ENCODE measurements at places on chromosomes 5 and 9.

- DNase-seq, result no peak
Measured at GRCh38 chr5:16995372-16995771, 59.3 kb upstream of the MYO10 start.

- DNase-seq, result no peak
Measured at GRCh38 chr9:34715639-34716215, 5.8 kb upstream of the CCL21 start.

DNA sequence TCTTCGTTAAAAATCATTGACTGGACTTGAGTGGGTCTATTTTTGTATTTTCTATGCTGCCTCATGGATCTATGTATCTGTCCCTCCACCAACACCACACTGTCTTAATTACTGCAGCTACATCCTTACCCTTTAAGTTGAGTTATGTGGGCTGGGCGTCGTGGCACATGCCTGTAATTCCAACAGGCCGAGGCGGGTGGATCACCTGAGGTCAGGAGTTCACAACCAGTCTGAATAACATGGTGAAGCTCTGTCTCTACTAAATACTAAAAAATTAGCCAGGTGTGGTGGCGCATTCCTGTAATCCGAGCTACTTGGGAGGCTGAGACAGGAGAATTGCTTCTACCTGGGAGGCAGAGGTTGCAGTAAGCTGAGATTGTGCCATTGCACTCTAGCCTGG lies 48.2 kb downstream of the XRCC4 start:
- DNase-seq, result no peak

- no peak for DNase-seq
Measured at GRCh38 chr5:153953411-153953810, 85.3 kb downstream of the FAM114A2 start.

DNA sequence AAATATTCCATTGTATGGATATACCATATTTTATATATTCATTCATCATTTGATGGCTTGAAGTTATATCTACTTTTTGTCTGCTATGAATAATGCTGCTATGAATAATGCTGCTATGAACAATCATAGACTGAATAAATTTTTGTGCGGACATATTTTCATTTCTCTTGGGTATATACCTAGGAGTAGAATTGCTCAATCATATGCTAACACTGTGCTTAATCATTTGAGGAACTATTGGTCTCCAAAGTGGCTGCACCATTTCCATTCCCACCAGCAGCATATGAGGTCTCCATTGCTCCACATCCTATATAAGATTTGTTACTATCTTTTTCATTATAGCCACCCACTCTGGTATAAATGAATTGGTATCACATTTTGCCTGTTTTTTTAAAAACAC lies 18.3 kb upstream of the TEK start:
- DNase-seq, result no peak

DNA sequence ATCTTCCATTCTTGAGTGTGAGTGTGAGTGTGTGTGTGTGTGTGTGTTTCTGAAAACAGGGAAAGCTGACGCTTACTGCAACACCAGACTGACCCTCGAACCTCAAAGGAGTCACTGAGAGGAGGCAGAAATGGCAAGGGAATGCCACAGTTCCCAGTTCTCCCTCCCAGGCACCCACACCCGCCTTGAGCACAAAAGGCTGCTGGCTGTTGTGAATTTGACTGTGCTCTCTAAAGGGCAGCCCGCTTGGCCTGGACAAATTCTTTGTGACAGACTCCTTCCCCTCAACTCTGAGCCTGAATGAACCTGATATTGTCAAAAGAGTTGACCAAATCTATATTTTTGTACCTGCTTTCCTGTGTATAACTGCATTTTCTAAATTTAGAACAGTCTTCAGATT lies 245.7 kb upstream of the IRX2 start:
- DNase-seq, result no peak

DNA sequence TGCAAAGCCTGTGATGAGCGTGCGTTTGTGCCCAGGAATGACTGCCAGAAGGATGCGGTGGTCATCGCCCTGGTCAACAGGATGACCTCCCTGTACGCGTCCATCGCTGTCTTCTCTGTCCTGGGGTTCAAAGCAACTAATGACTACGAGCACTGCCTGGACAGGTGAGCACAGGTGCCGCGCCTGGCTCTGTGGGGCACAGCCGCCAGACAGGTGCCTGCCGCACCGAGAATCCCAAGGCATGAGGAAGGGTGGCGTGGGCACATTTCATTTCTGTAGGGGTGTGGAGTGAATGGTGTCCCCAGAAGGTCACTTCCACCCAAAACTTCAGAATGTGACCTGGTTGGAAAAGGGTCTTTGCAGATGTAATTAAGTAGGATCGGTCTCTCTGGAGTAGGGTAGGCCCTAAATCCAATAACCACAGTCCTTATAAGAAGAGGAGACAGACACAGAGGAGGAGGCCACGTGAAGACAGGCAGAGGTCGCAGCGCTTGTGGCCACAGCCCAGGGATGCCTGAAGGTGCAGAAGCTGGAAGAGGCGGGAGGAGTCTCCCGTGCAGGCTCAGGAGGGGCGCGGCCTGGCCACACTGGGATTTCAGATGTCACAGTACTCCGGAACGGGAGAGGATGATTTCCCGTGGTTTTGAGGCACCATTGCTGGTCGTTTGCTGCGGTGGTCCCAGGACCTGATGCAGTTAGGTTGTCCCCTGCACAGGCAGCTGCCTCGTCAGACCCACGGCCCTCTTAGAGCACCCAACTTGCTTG lies 15.5 kb downstream of the SLC6A18 start:
- no peak for DNase-seq

GRCh38 chr5:135883441-135883840 lies 12.2 kb downstream of the IL9 start:
- DNase-seq, result no peak

- DNase-seq, result no peak
Measured at GRCh38 chr5:174191076-174191475, 145.6 kb downstream of the NSG2 start.

DNA sequence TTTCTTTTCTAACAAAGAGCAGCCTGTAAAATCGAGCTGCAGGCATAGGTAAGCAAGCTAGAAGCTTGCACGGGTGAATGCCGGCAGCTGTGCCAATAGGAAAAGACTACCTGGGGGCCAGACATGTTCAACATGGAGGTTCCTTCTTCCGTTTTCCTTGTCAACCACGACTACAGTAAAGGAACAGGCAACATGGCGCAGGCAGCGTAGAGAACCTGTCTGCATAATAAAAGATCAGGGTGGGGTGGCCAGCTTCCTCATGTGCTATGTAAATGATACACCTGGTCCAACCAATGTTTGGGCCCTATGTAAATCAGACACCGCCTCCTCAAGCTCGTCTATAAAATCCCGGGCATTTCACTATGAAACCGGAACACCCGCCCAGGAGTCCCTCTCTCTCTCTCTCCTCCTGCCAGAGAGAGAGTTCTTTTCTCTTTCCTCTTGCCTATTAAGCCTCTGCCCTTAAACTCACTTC lies 103.8 kb upstream of the LIFR start:
- DNase-seq, result peak; percentile 97

- DNase-seq, result peak; percentile 40
Measured at GRCh38 chr5:29811914-29812679, 1381.4 kb upstream of the CDH6 start.

DNA sequence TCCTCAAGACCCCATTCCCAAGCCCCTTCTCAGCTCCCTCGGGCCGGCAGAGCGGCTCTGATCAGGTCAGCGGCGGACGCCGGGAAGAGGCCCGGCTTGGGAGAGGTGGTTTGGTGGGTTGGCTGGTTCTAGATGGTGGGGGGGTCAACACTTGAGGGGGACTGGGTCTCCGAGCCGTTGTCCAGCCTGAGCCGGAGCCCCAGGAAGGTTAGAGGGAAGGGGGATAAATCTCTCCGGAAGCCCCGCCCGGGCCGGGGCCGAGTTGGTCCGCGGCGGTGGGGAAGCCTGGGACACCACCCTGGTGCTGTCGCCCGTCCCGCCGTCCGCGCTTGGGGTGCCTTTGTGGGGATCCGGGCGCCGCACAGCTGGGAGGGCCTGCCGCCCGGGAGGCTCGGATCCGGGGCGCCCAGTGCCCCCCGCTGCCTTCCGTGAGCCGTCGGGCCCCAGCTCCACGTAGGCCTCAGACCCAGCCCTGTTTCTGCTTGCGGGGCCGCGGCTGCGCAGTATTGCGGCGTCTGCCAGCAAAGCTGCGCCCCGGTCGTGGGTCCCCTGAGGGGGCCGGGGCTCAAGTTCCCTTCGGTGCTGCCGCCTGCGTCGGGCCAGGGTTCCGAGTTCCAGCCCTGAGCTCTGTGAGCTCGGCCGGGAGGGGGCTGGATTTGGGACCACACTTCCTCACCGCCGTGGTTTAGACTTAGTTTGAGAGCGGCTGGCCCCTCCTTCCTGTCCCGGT lies 542 bp upstream of the TRIM52 start:
- peak; percentile 54 for DNase-seq

- no peak for DNase-seq
Measured at GRCh38 chr5:15966066-15966640, 213.4 kb downstream of the MARCHF11 start.

DNA sequence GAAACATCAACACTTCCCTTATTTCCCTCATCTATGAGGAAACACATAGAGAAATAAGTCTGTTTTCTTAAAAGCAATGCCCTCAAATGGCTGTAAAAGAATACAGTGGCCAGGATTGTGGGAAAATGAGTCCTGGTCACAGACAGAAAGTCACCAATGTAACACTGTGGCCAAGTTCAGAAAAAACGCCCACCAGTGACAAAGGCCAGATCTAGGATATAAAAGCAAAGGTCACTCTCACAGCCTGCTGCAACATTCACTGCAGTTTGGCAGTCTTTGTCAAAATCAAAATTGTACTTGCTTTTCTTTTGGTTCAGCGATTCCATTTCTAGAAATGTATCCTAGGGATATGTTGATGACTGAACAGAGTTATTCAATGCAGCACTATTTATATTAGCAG lies 30.5 kb downstream of the TSSK1B start:
- no peak for DNase-seq

- DNase-seq, result no peak
Measured at GRCh38 chr9:113511856-113512761, 48.6 kb downstream of the RGS3 start.

- peak; percentile 61 for DNase-seq
Measured at GRCh38 chr5:79857714-79858409, 133.2 kb downstream of the MTX3 start.

DNA sequence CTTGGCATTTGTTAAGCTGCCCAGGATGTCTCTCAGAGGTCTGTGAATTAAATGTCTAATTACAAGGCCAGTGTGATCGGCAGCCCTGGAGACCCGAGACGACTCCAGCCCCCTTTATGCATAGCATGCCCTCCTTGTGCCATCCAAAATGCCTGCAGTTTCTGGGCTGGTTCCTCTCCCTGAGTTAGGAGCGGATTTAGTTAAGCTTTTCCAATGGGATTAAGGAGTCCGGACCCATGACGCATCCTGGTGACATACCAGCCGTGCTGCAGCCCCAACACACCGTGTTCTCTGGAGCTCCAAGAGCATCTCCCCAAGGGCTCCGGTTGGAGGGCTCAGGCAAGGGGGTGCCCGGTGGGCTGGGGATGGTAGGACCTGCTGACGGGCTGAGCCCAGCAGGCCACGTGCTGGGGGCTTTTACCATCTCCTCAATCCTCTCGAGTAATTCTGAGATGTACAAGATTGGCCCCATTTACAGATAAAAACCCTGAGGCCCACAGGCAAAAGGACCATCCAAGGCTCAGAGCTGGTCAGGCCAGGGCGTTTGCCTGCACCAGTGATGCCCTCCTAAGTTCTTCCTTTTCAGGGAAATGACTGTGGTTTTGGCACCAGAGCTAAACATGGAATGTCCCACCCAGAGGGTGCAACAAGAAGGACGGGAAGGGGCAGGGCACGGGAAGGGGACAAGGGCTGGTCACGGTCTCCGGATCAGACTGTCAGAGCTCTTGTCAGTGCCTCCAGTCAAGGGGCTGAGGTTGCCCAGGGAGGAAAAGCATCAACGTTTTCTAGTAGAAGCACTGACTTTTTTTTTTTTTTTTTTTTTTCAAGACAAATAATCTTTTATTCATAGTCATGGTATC lies 82.6 kb upstream of the PHYKPL start:
- no peak for DNase-seq

DNA sequence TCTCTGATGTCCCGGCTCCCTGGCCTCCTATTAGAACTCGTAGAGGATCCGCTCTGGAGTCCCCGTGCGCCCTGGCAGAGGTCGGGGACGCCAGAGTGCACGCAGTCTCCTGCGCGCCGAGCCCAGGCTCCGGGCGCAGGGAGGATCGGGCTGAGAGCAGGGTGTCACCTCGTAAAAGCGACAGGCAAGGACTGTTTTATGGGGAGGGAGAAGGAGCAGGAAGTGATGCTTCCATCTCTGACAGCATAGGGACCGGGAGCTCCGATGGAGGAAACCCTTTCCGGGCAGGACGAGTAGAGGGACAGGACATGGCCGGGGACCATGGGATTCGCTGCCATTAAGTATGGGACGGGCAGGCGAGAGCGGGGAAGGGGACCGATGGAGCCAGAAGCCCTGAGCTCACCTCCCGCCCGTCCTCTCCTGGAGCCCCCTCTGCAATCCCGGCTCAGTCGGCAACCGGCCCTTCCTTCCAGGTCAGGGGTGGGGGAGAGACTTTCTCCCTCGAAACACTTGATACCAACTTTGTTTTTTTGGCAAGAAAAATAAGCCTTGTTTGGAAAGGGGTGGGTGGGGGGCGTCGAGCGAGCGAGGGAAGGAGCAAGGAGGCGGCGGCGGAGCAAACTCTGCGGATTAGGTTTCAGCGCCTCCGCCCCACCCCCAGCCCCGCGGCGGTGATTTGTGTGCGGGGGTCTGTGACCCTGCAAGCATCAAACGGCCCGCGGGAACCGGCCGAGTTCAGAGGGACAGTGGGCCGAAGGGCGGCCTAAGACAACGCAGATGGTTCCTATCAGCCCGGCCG lies 12.6 kb downstream of the LMX1B start:
- no peak for DNase-seq

DNA sequence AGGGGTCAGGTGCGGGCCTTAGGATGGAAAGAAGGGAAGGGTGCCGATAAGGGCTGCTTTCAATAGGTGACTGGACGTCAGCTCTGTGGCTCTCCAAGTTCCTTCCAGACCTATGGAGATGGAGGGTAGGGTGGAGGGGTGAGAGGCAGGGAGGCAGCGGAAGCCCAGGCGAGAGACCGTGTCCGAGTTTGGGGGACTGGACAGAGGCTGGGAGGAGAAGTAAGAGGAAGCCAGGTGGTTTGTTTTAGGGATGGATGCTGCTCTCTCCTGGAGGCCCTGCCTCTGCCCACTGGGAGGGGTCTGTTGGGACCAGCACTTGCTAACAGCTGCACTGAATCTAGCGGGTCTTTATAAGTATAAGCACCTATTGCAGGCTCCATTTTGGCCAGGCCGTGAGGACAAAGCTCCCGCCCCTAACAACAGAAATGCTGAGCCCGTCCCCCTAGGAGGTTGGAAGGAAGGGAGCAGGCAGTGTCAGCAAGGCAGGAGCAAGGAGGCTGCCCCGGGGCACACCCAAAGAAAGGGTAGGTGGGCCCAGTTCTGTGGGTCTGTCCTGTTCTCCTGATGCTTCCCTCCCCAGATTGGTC lies 167.5 kb downstream of the DAB2IP start:
- no peak for DNase-seq

GRCh38 chr9:36218411-36218901 lies 27.7 kb downstream of the CLTA start:
- no peak for DNase-seq

DNA sequence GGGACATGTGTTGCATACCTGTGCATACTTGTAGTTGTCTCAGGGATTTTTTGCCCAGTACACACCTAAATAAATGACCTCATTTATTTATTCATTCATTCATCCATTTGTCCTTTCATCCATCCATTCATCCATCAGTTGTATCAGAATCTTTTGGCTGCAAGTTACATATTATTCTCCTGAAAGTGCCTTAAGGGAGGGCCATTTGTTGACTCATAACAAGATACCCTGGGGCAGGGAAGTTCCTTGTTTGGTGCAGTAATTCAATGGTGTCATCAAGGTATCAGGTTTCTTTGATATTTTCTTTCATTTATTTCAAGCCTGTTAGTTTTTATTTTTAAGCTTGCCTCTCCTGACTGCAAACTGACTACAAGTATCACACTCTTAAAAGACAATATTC lies 597.9 kb upstream of the TLE4 start:
- DNase-seq, result peak; percentile 7
